Activated CD4-positive, alpha-beta T cell treated with anti-CD3 and anti-CD28 coated beads, Interleukin-2, amount 50 U/mL, for 24 hours (primary cell): ENCODE measurements at places on chromosomes 16 and 17.

GRCh38 chr16:80804526-80805383 lies at the start of gene CDYL2:
Gene CDYL2, minus strand, starts transcription at chr16:80804598. Its CDS starts 425 bp downstream, at chr16:80804173.
- no peak for DNase-seq

- DNase-seq, result no peak
Measured at GRCh38 chr17:74733365-74734122, 3.5 kb upstream of the RAB37 start.

DNA sequence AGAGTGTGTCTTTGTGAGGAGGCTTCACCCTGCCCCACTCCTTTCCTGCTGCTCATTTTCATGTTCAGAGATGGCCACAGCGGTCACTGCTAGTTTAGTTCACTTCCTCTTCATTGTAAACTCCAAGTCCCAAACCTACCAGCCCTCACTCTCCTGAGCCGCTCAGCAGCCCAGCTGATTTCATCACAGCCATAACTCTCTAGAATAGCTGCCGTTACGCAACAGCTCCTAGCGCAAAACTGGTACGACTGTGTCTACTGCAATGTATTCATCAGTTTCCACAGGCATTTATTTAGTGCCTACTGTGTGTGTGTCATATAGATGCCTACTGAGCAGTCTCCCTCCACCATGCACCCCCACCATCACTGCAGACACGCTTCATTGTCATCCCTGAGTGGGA lies 233.5 kb upstream of the RPL38 start:
- no peak for DNase-seq

GRCh38 chr16:57167538-57167937 lies 18.3 kb downstream of the PSME3IP1 start:
- DNase-seq, result no peak

GRCh38 chr17:2056206-2057174 lies 1.6 kb downstream of the HIC1 start:
- no peak for DNase-seq

GRCh38 chr17:81543339-81543675 lies 8.8 kb downstream of the FAAP100 start:
- DNase-seq, result no peak

GRCh38 chr16:62077998-62078397 lies 41.8 kb upstream of the CDH8 start:
- DNase-seq, result no peak

DNA sequence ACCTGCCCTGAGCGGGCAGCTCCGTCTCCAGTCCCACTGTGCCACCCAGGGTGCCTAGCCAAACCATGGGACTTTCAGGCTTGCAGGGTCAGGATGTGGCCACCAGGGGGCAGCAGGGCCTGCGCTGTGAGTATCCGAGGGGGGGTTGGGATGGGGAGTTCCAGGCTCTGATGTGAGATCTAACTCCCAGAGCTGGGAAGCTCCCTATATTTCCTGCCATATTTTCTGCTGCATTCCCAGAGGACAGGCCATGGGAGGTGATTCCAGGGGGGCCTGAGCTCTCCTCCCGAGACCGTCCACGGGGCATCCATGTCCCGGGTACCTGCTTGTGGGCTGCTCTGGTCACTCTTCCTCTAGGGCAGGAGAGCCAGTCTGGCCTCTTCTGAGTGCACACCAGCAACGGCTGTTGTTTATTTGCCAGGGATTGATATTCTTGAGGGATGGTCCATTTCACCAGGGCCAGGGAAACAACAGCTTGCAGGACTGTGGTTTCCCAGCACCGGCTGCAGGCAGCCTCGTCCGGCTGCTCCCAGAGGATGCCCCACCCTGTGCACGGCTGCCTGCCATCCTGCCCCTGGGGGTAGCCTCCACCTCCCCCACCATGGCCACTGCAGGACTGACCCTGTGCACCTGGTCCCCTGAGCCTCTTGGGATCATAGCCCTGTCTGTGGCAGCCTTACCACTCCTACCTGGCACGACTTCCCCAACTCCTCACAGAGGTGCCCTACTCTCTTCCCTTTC lies 1.2 kb downstream of the GPR142 start:
- peak; percentile 57 for DNase-seq

- DNase-seq, result no peak
Measured at GRCh38 chr16:30523768-30524574, 2.4 kb downstream of the ZNF768 start.

GRCh38 chr17:28563475-28563874 lies 7.8 kb downstream of the PIGS start:
- DNase-seq, result no peak

GRCh38 chr17:48176471-48176855 lies 68.9 kb downstream of the SNX11 start:
- no peak for DNase-seq
